Ureter (tissue), 1 donor: ENCODE measurements at places on chromosomes 6 and 20. TPM values are rescaled to one million over a fixed set of nuclear protein-coding genes. Genes with fewer than 3 reads are reported as not detected.

DNA sequence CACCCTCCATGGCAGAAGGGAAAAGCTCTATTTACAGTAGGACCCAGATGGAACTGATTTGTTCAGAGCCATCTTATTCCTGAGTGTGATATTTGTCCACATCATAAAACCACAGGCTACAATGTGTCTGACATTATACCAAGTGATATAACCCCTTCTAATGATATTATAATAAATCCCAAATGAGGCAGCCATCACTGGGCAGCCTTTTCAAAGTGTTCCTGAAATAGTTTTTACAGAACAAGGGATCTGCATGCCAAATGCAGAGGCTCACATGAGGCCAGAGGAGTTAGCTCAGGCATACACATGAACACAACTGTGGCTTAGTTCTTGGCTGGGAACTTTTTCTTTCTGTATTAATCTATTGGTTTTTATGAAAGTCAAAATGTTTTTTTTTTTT, 207.7 kb downstream of the MAFB start:
- no peak for DNase-seq

- no peak for DNase-seq
Measured at GRCh38 chr6:108633436-108633835, 72.7 kb downstream of the FOXO3 start.

- DNase-seq: no peak
Measured at GRCh38 chr6:68633281-68633971, 1.7 kb upstream of the ADGRB3 start.

DNA sequence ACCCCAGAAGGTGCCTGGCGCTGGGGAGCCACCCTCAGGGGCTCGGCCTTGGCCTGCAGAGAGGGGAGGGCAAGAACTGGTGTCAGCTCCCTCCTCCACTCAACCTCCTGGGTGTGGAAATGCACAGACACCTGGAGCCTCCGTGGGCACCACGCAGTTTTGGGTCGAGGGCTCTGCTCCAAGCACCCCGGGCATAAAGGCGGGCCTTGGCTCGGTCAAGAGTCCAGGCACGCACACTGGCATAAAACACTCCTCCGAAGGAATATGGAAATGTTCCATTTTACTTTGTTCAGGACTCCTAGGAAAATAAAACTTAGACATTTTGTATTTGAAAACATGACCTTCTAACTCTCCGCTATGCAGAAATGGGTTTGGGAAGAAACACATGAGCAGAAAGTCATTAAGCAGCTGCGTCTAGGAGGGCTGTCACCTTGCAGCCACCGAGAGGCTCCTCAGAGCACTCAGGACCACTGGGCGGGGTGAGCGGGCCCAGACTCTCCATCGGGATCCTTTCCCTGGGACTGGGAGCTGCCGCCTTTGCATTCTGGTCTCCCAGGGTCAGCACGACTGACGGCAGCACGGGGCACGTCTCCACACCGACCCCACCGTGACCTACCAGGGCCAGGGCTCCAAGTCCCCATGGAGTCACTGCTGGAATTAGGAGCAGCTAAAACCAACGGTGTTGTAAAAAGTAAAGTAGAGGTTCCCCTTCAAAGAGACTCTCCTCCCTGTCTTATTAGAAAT, 46.0 kb upstream of the DACT2 start:
- no peak for DNase-seq

GRCh38 chr6:33276864-33277662, at the start of gene B3GALT4:
Gene B3GALT4 (plus strand): TSS chr6:33277123. CDS start chr6:33277420, 297 bp downstream.
- peak; percentile 90 for DNase-seq

DNA sequence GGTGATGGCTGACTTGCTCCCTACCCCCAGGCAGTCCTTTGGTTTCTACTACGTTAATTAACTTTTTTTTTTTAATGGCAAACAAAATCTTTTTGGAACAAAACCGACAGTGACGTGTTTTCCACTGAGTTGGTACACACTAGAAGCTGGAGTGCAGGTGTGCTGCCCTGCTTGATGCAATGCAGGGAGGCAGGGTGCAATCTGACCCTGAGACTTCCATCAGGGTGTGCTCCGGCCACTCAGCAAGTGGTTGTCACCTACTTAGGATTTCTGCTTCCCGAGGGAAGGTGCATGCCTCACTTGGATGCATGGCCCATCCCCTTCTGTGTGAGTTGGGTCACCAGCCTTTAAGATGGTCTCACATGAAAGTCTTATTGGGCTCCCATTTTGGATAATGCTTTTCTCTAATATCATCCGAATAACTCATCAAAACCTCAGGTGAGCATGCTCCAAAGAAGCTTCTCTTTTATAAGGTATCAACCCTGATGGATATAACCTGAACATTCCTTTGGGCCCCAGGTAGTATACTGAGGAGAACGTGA, 14.0 kb downstream of the RREB1 start:
- no peak for DNase-seq

DNA sequence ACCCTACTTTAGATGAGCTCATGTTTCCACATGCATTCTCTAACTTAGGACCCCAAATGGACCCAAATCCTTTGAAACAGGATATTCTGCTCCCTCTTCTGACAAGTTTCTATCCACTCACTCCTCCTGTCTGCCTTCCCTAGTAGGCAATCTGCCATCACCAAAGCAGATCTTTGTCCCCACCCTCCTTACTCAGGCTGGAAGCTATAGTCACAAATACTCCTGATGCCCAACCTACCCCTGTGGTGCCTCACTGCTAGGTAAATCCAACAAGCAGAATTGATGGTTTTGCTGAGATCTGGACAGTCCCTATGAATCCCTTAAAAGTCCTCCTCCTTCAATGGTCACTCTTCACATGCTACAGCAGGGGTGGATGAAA, 21.7 kb downstream of the ELOVL5 start:
- DNase-seq: no peak

GRCh38 chr20:46350201-46350985, 42.1 kb upstream of the CDH22 start:
- DNase-seq: no peak

SYTL3 gene
- 8.7 TPM for total RNA-seq

SCRT2 gene
- not detected for total RNA-seq

DNA sequence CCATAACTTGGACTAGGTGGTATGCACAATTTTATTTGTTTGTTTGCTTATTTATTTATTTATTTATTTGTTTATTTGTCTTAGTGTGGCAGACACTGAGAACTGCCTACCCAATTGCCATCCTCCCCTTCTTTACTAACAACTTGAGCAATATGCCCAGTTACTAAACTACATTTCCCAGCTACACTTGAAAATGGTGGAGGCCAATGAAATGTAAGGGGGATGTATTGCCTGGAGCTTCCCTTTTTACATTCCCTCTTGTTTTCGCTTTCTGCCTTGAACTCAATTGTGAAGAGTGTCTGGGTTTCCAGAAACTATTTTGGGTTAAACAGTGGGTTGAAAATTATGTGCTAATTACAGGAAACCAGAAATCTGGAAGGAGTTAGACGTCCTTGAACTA, 152.7 kb upstream of the FKBP1C start:
- DNase-seq: no peak

KHDRBS2 gene
- 0.89 TPM for total RNA-seq

CALHM5 gene
- total RNA-seq: 1.7 TPM

PTGIS gene
- total RNA-seq: 57.8 TPM

DNA sequence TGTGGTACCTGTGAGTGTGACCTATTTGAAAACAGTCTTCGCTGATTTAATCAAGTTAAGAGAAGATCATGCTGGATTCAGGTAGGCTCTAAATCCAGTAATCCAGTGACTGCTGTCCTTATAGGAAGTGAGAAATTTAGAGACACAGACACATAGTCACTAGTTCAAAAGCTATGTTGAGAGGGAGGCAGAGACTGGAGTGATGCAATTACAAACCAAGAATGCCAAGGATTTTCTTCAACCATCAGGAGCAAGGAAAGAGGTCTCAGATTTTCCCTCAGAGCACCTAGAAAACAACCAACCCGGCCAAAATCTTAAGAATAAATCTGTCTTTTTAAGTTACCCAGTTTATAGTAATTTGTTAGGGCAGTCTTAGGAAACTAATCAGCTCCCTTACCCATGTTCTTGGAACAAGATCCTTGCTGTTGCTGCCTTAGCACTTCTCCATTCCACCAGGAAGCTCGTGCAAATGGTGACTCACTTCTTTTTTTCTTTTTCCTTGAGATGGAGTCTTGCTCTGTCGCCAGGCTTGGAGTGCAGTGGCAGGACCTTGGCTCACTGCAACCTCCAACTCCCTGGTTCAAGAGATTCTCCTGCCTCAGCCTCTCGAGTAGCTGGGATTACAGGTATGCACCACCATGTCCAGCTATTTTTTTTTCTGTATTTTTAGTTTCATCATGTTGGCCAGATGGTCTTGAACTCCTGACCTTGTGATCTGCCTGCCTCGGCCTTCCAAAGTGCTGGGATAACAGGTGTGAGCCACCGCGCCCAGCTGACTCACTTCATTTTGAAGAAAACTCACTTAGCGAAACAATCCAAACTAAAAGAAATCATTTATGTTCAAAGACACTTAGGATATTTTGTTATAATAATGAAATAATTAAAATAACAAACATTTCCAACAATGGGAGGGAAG, 34.4 kb upstream of the ZNF184 start:
- no peak for DNase-seq

GRCh38 chr6:37069639-37070038, 64.2 kb downstream of the FGD2 start:
- no peak for DNase-seq

DNA sequence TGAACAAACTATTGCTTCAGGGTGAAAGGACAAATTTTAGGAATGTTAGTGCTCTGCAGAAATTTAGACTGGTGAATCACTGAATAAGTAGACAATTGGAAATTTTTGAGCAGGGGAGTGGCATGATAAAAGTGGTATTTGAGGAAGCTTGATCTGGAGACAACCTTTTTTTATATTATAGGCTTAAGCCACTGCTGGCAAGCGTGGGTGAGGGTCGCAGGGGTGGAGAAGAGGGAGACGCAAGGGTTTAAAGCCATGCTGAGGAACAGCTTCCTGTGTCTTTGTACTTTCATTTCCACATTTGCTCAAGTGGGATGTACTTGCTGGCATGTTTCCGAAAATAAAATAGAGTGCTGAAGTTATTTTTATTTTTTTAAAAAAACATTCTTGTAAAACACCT, 23.7 kb downstream of the NCOA7 start:
- no peak for DNase-seq
